Urothelium cell line (cell line): ENCODE measurements at places on chromosomes 3 and 15.

- DNase-seq, result no peak
Observed at GRCh38 chr3:133776794-133777438, 28.7 kb upstream of the SRPRB start.

- no peak for DNase-seq
Observed at GRCh38 chr15:80991421-80991820, 1.8 kb upstream of the MESD start.

GRCh38 chr3:127825756-127826155 is 3.4 kb upstream of the MGLL start:
- no peak for DNase-seq

DNA sequence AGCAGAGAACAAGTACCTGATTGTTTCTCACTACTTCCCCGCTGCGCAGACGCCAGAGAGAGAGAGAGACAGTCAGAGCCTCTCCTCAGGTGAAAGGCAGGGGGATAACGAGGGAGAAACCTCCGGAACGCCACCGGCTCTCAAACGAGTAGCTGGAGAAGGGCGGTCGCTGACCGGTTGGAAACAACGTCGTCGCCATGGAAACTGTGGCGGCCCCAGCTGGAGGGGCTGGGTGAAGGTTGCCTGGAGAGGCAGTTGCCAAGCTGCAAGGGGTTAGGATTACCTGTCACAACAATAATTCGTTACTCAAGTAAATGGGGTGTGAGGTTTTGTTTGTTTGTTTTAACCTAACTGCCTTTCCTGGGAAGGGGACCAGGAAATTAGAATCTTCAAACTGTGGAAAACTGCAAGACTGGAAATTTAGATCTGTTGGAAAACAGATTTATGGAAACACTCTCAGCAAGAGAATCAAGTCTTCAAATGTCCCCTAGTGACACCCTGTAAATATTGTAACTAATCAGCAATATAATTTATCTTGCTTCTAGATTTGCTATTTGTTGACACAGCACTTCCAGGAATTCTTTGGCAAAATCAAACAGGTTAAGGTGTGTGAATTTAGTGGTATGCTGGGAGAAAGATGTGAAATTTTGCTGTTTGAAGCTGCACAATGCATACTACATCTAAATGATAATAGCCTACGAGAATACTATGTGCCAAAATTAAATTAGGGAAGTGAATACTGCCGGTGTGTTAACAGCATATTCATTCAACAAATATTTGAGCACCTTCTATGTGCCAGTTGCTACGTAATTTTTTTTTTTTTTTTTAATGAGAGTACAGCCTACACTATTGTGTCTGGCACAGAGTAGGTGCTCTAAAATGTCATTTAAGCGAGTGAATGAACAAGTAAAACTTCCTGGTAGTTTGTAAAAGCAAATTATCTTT is at the start of gene DNAH12:
Gene DNAH12, minus strand, starts transcription at position 164 of the 945 bp plus-strand sequence. CDS start 1,474 bp downstream, outside the sequence.
- no peak for DNase-seq

GRCh38 chr15:90213122-90213817 is 12.1 kb downstream of the SEMA4B start:
- no peak for DNase-seq

DNA sequence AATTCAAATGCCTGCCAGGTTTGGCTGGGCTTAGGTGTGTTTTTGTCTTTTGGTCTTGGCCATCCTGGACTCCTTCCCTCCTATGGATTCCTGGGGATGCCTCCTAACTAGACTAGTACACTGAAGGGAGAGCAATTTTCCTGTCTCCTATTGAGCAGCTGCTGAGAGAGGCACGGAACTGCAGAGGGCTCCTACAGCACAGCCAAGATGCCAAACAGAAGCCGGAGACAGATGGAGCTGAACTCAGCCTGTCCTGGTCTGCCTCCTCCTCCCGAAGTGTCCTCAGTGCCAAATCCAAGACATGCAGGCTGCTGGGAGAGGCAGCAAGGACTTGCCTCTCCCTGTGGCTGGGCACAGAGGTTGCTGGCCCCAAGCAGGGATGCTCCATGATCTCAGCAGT is 256.6 kb upstream of the PROK2 start:
- DNase-seq, result no peak

- DNase-seq, result no peak
Observed at GRCh38 chr3:53733446-53733845, 112.8 kb downstream of the CHDH start.

DNA sequence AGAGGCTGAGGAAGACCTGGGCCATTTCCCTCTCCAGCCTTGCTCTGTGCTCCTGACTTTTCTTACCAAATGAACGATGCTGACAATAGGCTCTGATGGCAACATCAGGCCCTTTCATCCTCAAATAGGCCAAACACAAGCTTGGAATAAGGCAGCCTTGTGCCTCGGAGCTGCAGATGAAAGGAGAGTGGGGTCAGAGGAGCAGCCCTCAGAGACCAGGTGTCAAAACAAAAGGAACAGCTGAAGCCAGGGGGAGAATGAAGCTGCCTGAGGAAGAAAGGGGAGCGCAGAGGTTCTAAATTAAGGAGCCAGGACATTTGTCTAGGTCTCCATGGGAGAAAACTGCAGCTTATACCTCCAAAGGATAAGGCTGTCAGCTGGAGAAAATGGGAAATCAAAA is 5.1 kb downstream of the BFSP2 start:
- DNase-seq, result no peak
